ENCODE measurements at places on chromosomes 7 and 10.

- DNase-seq = no peak
These were observed 551.1 kb upstream of the SORCS1 start for GRCh38 chr10:107715565-107715964.

- no peak for DNase-seq
These were observed 31.7 kb downstream of the AP5Z1 start for GRCh38 chr7:4806983-4807597.

- no peak for DNase-seq
These were observed 167.2 kb upstream of the AKR1E2 start for GRCh38 chr10:4658777-4659176.

GRCh38 chr7:100676501-100677306 is 3.2 kb downstream of the GNB2 start:
- DNase-seq = no peak

- no peak for DNase-seq
These were observed 12.2 kb downstream of the VSIR start for GRCh38 chr10:71761105-71761511.

GRCh38 chr7:102823390-102824119 is 74.8 kb downstream of the FAM185A start:
- no peak for DNase-seq

DNA sequence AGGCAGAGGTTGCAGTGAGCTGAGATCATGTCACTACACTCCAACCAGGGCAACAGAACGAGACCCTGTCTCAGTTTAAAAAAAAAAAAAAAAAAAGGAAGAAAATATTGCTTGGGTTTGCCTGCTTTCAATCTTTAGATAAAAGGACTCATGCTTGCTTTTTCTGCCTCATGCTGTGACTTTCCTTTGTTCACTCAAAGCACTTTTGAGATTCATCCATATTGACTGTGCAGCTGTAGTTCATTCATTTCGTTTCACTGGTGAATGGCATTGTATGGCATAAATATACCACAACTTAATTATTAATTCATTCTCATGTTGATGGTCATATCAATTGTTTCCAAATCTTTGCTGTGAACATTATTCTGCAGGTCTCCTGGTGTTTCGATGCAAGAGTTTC is 97.6 kb upstream of the NFE2L3 start:
- no peak for DNase-seq

DNA sequence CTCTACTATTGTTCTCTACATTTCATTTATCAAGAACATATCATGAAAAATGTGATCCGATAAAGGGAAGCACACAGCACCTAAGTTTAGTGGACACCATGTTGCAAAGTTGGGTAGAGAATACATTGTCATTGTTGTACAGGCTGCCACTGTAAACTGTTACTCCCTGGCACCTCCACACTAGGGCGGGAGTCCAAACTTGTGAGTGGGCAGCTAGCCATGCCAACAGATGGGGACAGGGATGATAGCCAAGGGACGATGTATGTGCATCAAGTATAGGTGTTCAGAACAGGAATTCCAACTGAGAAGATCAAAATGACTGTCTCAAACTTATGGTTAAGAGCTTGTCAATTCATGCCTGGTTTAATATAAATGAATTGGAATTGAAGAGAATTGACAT is 31.1 kb upstream of the COMMD3 start:
- peak; percentile 10 for DNase-seq

DNA sequence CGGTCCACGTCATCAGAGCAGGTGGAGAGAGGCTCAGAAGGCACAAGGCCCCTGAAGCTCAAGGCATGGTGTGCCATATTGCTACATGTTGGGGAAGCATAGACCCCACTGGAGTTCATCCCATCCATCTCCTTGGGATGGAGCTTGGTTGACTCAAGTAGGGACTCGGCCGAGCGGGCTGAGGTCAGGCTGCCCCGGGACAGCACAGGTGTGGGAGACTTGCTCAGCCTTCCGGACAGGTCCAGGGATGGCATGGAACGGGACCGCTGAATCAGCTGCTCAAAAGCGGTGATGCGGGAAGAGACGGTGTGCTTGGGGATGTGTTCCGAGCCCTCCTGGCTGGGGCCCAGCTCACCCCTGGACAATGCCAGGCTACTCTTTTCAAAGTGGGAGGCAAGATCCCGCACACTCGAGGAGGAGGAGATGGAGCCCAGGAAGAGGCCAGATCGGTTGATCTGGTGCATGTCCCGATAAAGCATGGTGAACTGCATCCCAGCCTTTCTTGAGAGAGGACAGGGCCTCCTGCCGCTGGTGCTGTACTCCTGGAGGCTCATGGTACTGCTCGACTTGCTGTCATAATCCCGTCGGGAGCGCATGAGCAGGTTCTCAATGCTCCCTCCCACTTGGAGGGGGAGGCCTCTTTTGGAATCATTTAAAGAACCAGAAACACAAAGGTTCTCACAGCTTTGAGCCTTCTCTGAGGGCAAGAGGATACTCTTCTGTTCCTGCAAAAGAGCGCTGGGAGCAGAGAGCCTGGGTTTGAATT is 65.6 kb upstream of the PDLIM1 start:
- no peak for DNase-seq

DNA sequence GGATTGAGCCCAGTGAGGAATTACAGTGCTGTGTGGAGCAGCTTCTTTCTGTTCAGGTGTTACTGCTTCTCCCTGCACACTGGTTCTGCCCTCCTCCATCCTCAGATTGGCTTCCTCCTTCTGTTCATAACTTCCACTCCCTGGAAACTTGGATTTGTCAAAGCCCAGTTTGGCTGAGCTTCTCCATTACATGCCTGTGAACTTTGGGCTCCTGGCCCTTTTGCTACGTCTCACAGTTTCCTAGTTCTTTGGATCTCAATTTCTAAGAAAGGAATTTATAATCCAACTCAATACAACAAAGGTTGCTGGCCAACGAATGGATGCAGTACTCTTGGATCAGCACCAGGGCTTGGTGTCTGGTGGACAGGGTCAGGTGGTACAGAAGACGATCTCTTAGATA is 318.1 kb downstream of the RPS24 start:
- DNase-seq = no peak

DNA sequence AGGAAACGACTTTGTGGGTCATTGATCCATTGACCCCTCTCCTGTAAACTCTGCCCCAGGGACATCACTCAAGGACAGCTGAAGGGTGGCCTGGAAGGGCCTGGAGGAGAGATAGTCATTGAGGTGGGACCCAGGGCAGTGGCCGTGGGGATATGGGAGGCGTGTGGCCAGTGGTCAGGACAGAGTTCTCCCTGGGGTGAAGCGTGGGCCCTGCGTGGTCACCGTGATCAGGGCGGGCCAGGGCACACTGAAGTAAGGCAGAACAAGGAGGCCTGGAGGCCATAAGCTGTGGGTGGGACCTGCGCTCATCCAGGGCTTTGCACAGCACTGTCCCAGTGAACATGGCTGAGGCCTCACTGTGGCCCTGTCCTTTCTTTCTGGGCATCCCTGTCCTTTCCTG is 177.9 kb downstream of the ZNF248 start:
- DNase-seq = no peak

- DNase-seq = no peak
These were observed 73.3 kb upstream of the CACNB2 start for GRCh38 chr10:18066947-18067346.

DNA sequence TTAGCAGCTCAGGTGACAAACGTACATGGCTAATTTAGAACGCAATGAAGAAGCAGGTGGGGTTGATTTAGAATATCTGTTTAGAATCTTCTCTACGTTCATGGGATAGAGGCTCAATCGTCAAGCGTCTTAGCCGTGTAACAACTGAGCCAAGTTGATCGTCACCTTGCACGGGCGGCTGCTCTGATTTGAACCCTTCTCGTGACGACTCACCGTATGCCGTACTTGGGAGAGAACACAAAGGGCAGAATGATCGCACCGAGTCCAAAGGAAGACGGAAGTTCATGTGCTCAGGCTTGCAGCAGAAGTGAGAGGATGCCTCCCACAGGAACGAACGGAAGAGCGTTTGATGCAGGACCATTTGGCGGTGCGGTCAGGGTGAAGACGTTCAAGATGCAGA is 108.3 kb upstream of the TCERG1L start:
- no peak for DNase-seq

GRCh38 chr7:18294411-18294810 is 201.1 kb upstream of the HDAC9 start:
- DNase-seq = no peak

- DNase-seq = no peak
These were observed 50.0 kb downstream of the JMJD1C start for GRCh38 chr10:63415640-63416244.

- DNase-seq = no peak
These were observed 194.4 kb downstream of the NSUN6 start for GRCh38 chr10:18456984-18457383.

GRCh38 chr7:12851841-12852240 is 164.4 kb downstream of the ARL4A start:
- no peak for DNase-seq

GRCh38 chr10:82742478-82742877 is 867.5 kb downstream of the NRG3 start:
- DNase-seq = no peak

DNA sequence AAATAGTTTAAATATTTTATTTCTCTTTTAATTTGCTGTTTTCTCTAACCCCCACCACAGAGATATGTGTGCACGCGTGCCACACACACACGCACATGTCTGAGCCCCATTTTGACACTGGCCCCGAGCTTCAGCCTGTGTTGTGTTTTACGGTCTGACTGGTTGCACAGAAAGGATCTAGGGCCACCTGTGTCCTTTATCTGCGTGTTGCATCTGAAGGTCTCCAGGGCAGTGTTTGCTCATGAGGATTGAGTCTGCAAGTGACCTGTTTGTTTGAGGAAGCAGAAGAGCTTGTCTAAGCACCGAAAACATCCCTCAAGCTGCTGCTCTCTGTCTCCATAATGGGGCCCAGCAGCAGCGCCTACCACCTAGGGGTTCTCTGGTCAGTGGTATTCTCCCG is 266.4 kb upstream of the LYZL1 start:
- DNase-seq = no peak

DNA sequence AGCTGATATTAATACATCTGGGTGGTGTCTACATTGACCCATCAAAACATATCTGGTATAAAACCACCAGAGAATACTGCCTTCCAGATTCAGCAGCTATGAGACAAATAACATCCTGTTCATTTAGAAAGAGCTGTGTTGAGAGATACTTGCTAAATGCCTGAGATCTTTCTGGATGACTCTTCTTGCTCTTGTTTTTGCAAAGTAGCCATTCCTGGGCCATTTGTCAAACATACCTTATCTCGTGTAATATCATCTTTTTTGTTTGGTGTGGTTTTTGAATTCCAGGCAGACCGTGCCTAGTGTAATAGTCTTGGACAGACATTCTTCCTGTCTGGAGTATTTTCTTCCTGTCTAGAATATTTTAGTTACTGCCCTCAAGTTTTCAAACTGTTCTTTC is 74.7 kb upstream of the PRR15 start:
- no peak for DNase-seq

GRCh38 chr10:89414879-89415821 is 782 bp downstream of the IFIT5 start:
- peak; percentile 33 for DNase-seq

GRCh38 chr10:73653701-73654100 is 2.1 kb downstream of the SYNPO2L start:
- no peak for DNase-seq

- no peak for DNase-seq
These were observed 311.7 kb upstream of the BMPER start for GRCh38 chr7:33593611-33594010.

- DNase-seq = no peak
These were observed 24.3 kb upstream of the PDZD8 start for GRCh38 chr10:117399341-117400196.

DNA sequence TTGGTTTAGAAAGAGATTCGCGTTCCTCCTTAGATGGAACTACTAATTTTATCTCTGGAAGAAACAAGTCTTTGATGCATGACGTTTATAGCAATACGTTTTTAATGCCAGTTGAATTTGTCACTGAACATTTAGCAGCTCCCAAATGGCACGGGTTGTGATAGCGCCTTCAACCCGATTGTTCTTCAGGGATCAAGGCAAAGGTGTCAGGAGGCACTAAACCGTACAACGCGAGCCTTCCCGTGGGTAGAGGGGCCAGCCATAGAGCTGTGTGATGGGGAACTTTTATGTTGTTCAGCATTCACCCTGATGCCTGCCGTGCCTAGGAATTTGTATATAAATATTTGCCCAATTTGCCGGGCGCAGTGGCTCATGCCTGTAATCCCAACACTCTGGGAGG is 3.4 kb downstream of the GET4 start:
- no peak for DNase-seq

- no peak for DNase-seq
These were observed 232.5 kb downstream of the SKIDA1 start for GRCh38 chr10:21292763-21293517.

- no peak for DNase-seq
These were observed 227.2 kb downstream of the CSTF2T start for GRCh38 chr10:51472154-51472553.

DNA sequence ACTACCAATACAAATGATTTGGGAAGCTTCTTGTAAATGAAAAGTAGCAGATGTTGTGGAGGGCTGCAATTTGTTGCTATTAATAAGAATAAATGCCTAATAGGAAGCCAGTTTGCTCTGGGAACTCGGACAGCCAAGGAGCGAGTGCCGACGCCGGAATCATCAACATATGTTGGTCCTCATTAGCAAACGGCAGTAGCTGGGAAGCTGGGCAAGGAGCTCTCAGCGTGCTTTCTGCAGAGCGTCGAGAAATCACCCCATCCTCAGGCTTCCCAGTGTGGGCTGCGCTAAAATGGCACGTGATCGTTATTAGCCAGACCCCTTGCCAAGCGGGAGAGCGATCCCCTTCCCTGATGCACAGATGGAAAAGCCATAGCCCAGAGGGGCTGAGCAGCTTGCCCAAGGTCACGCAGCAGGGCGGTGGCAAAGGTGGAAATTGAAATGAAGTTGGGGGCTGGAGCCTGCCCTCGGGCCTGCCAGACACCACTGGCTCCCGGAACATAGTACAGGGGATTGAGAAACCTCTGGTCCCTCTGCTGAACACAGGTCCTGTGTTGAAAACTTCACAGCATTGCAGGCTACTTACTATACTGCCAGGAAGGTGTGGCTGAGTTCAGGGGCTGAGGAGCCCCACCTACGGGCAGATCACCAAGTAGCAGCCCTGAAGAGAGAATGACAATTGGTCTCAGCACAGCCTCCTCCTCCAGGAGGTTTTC is 326.9 kb downstream of the PLXNA4 start:
- no peak for DNase-seq

GRCh38 chr10:59323036-59323459 is 39.3 kb downstream of the FAM13C start:
- DNase-seq = no peak

GRCh38 chr10:47441938-47442337 is 42.0 kb downstream of the ANXA8 start:
- DNase-seq = no peak

Measured in posterior cingulate gyrus (tissue), 11 donors.